ENCODE measurements at places on chromosomes 12 and 14. TPM values are rescaled to one million over a fixed set of nuclear protein-coding genes. Genes with fewer than 3 reads are reported as not detected.

Gene KRT78
- polyA plus RNA-seq: not detected

Gene ESPL1
- 31.2 TPM for polyA plus RNA-seq

DNA sequence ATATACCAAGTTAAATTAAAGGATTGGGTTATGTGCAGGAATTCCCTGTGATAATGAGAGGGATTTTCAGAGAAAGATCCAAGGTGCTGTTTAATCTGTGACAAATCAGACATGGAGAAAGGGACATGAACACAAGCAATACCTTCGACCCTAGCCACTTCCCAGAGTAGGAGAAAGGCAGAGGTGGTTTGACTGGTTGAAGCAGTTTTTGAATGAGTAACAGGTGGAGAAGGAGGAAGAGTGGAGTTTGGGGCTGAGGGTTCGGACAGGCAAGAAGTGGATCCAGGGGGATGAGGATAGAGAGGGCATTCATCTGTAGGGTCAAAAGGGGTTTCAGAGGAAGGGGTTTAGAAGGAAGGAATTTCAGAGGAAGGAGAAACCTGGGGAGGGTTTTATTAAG, 27.4 kb upstream of the A2M start:
- peaks cover 3% of the 10 kb centered on the region for H3K27me3 ChIP-seq
- no peak overlapping the region for H3K4me3 ChIP-seq
- H3K4me1 ChIP-seq: no peaks in the 10 kb centered on the region
- H3K27ac ChIP-seq: no peak overlapping the region
- no peaks in the 10 kb centered on the region for H3K36me3 ChIP-seq
- no peak for DNase-seq

DNA sequence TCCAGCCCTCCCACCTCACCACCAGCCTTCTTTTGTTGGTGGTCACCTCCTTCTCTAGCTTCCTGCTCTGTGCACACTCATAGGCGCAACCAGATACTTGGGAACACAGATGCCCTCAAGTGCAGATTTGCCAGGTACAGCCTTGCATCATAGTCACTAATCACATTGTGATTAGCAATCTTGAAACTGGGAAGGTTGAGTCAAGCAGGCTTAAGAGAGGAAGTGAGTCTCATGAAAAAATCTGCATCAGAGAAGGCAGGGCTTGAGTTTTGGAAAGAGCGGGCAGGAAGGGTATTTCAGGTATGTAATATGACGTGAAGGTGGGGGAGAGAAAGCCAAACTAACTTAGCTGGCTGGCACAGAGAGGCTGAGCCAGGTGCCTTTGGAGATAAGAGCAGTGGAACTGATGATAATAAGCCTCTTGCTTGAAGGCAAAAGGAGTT, 2.7 kb upstream of the RABGGTA start:
- peaks cover 9% of the 10 kb centered on the region for H3K4me1 ChIP-seq
- no peak overlapping the region for H3K27ac ChIP-seq
- no peak for DNase-seq

GRCh38 chr14:32027255-32027939, 49.7 kb upstream of the ARHGAP5 start:
- no peak for DNase-seq
- no peaks in the 10 kb centered on the region for H3K4me1 ChIP-seq
- H3K4me3 ChIP-seq: no peak overlapping the region
- H3K36me3 ChIP-seq: no peaks in the 10 kb centered on the region
